ENCODE measurements at places on chromosomes 7 and 10.

DNA sequence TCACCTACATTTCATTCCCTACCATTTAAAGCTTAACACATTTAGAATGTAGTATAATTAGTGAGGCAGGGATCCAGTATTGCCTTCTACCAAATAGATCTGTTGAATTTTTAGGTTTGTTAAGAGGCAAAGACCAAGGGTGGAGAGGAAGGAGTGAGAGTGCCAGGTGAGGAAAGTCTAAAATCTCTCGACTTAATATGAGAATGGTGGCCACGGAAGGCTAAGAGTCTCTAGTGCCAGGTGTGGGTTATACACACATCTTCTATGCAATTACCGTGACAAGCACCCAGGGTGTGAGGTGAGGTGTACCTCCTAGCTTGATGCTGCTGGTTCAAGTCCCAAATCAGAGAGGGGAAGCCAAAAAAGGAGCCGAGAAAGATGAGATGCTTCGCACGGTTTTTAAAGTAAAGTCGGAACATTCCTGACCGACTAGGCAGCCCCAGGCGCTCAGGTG lies 439 bp downstream of the IQUB start:
- DNase-seq: no peak

DNA sequence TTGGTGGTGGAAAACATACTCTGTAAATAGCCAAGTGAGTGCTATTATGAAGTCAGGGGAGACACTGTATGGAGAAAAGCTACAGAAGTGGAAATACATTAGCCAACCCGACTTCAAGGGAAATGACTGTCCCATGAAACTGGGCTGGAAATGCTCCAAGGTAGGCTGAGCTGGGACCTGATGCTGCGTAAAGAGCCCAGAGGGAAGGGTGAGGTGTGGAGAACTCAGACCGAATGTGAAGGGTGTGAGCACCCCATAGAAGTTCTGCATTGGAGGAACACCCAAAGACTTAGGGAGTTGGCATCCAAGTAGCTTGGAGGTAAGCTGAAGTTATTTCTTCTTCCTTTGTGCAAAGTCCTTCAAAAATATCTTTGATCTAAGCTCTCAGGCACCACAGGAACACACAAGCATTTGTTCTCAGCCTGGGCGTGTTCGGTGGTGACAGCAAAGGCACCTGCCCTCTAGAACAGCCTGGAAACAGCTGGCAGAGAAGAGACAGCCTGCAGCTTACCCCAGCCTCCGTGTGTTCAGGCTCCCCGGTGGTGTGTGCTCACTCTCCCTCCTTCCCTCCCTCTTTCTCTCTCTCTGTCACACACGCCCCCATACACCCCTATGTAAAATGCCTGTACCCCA lies 19.1 kb upstream of the GJD4 start:
- no peak for DNase-seq

- DNase-seq: no peak
These were observed 814.6 kb upstream of the AUTS2 start for GRCh38 chr7:68783684-68784083.

GRCh38 chr10:33669904-33670303 lies 335.4 kb upstream of the NRP1 start:
- no peak for DNase-seq

DNA sequence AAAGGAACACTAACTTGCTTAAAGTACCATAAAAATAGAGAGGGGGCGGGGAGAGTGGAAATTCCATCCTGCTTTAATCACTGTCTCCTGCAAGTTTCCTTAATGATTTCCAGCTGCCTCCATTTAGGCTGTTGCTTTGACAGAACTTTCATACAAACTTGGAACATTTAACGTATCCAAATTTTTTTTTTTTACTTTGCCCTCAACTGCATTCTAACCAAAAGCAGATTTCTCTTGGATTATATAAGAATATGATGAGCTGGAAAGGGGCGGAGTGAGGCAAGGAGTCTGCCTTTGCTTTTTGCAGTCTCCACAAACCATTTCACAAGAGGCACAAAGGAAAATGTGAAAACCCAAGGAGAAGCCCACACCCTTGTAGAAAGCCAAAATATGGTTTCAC lies 46.6 kb upstream of the COL1A2 start:
- no peak for DNase-seq

DNA sequence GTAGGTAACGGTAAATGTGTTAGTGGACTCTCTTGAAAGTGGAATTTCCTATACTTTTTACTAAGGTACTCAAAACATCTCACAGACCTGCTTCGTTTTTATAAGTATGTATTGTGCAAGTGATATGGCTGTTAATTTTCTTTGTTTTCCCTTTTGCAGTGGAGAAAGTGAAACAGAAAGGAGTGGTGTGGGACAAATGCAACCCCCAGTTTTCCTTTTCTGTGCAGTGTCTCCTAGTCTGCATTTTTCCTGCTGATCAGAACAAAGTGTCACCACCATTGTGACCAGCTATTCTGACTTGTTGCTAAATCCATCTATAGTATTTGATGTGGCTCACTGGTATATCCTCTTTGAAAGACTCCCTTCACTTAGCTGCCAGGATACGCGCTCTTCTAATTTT lies 410.0 kb downstream of the EXOC4 start:
- no peak for DNase-seq

DNA sequence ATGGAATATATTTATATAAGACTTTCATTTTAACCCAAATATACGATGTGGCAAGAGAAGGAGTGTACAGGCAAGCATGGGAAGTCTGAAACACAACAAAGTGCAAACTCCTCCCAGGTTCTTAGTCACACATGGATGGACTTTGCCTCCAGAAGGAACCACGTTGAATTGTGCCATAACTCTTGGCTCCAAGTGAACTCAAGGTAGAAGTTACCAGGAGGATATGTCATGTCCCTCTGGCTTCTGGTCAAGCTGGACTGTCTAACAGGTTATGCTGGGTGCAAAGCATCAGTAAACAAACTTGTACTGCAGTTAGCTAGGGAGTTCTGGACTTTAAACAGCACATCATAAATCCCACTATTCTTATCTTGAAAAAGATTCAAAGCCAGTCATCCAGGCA lies 328.3 kb upstream of the TEX47 start:
- DNase-seq: no peak

DNA sequence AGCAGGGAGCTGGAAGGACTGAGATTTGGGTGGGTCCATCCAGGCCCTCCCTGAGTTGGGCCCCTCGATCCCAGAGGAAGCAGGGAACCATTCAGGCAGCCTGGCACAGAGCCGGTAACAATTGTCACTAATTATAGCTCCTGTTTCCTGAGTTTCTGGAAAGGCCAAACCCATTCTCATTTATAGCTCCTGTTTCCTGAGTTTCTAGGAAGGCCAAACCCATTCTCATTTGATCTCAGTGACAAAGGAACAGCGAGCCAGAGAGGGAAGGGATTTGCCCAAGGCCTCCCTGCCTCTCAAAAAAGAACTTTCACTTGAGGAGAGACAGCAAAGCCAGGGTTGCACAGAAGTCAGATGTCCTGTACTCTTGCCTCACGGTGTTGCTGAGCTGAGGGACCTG lies 521.9 kb downstream of the TYW1 start:
- DNase-seq: no peak

- DNase-seq: no peak
These were observed 13.5 kb downstream of the CRYGN start for GRCh38 chr7:151426441-151426903.

GRCh38 chr7:134357486-134357885 lies 40.8 kb upstream of the SLC35B4 start:
- DNase-seq: no peak

DNA sequence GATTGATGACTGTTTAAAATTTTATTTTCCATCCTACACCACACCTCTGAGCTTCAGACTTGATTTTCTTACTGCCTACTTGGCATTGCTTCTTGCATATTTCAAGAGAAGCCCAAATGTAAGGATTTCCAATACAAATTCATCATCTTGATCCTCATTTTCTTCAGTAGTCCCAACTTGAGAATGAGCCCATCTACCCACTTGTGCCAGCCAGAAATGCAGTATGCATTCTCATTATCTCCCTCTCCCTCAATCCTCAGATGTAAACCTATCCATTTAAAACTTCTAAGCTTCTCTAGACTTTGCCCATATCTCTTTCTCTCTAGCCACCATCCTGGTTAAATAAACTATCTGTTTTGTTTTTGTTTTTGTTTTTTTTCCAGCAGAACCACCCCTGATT lies 22.4 kb upstream of the EGFR start:
- DNase-seq: no peak

- no peak for DNase-seq
These were observed 39.5 kb upstream of the YAE1 start for GRCh38 chr7:39526666-39527065.

- DNase-seq: no peak
These were observed 42.5 kb downstream of the FOXK1 start for GRCh38 chr7:4724648-4725013.

DNA sequence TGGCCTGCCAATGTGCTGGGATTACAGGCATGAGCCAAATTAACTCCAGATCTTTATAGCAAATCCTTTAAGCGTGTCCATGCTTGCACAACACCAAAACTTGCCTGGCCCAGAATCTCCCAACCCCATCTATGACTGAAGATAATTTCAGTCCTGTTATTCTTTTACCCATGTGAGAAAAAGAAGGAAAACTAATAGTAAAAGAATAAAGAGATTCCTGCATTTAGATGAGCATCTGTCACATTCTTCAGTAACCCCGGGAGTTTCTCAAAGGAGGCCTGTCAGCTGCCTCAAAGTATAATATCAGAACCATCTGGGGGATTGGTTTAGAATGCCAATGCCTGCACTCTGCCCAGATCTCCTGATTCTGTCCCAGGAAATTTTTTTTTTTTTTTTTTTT lies 158.1 kb upstream of the KMT2E start:
- DNase-seq: no peak

GRCh38 chr7:148579366-148579765 lies 11.2 kb upstream of the C7orf33 start:
- no peak for DNase-seq

DNA sequence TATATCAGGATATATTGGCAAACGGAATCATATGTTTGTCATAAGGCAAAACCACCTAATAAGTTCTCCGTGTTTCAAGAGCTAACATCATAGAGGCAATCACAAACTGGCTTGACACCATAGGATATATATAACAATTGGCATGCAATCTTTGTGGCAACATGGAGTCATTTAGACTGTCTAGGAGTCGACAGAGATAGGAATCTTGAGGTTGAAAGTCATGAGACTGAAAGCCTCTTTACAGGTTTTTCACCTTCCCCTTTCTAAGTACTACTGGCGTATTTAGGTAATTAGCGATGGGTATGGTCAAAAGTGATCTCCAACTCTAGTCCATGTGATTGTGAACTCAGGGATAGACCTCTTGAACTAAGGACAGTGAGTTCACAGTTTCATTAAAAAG lies 63.7 kb downstream of the THSD7A start:
- DNase-seq: no peak

DNA sequence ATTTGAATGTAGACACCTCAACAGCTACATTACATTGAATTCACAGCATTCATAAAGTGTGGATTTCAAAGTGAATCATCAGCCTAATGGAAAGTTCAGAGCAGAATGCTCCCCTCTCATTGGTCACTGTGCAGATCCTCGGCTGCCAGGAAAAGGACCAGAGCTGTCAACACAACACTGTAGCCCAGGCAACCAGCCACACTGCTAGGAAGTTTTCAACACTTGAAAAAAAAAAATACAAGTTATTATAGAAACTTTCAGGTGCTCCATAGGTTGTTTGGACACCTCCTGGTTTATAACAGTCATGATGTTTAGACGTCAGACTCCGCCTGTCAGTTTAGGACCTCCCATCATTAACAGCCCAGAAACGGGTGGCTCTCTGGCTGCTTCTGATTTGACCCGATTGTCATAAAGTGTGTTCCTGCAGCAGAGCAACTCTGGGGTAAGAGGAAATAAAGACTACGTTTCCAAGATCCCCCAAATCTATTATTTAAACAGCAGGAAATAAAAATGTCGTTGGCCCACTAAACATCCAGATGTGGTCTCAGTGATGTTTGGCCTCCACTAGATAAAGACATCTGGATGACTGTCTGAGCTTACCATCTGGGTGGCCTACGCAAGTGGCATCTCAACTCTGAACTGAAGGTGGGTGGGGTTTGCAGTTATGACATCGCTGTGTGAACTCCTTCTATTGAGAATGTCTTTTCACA lies 117.4 kb downstream of the CABCOCO1 start:
- DNase-seq: peak; percentile 25
